ENCODE measurements at places on chromosomes 2 and 18. TPM values are rescaled to one million over a fixed set of nuclear protein-coding genes. Genes with fewer than 3 reads are reported as not detected.

Gene PRKAG3
- total RNA-seq = not detected

Gene GFPT1
- total RNA-seq = 31.2 TPM

Gene MC2R
- not detected for total RNA-seq

Gene RBBP8
- 28.0 TPM for total RNA-seq

Gene TEKT4
- total RNA-seq = 2.7 TPM

Gene MARCHF4
- total RNA-seq = 8.2 TPM

Gene ALLC
- 8.2 TPM for total RNA-seq

Gene PPM1G
- total RNA-seq = 69.8 TPM

Gene UBE2E3
- total RNA-seq = 124 TPM

Gene DYNC1I2
- 187 TPM for total RNA-seq

Gene SLC11A1
- total RNA-seq = 5.0 TPM

Gene UGT1A3
- not detected for total RNA-seq

Gene BAZ2B
- total RNA-seq = 155 TPM

Gene BOLL
- not detected for total RNA-seq

Gene MC5R
- 0.22 TPM for total RNA-seq

Gene DSG3
- under 0.01 TPM for total RNA-seq

Gene MERTK
- total RNA-seq = 16.8 TPM

Gene REG1A
- total RNA-seq = not detected

Gene MTLN
- 30.8 TPM for total RNA-seq

Gene POLR1B
- 27.5 TPM for total RNA-seq

Gene FKBP1B
- total RNA-seq = 35.9 TPM

Gene RFTN2
- 76.5 TPM for total RNA-seq

Gene SATB2
- total RNA-seq = 8.2 TPM

Gene MYL12B
- 196 TPM for total RNA-seq

Gene RAB6C
- total RNA-seq = 1.6 TPM

Gene ABHD3
- total RNA-seq = 26.0 TPM

Gene NTSR2
- 0.55 TPM for total RNA-seq

Gene MATN3
- total RNA-seq = 4.1 TPM

Gene NLRC4
- total RNA-seq = 3.9 TPM

Gene GNAL
- total RNA-seq = 30.2 TPM

Gene DUSP11
- 29.9 TPM for total RNA-seq

Gene ABCG5
- total RNA-seq = 0.06 TPM

Gene FER1L5
- 0.66 TPM for total RNA-seq

Gene SCYGR4
- total RNA-seq = not detected

Gene HNMT
- 61.6 TPM for total RNA-seq

Gene SMCHD1
- 189 TPM for total RNA-seq

Gene RAB17
- 1.1 TPM for total RNA-seq

Gene LIPG
- total RNA-seq = 4.2 TPM

Gene ALKAL2
- 0.88 TPM for total RNA-seq

Gene BARD1
- 25.8 TPM for total RNA-seq

Gene CD28
- total RNA-seq = 4.7 TPM

Gene HOXD10
- total RNA-seq = 15.5 TPM

Gene ALPG
- not detected for total RNA-seq

Gene CXCR1
- 0.89 TPM for total RNA-seq

Gene NBEAL1
- total RNA-seq = 31.1 TPM

Gene UGT1A8
- not detected for total RNA-seq

Gene IL36B
- not detected for total RNA-seq

Gene AQP12B
- not detected for total RNA-seq

Gene GRHL1
- 25.8 TPM for total RNA-seq

Gene CNGA3
- total RNA-seq = 7.1 TPM

Gene BMP10
- total RNA-seq = not detected

Gene HOXD12
- total RNA-seq = not detected

Gene NDUFS1
- total RNA-seq = 115 TPM

Gene MZT2A
- total RNA-seq = 76.7 TPM

All from spinal cord (tissue), 10 donors.